Myocyte (in vitro differentiated cells): ENCODE measurements at places on chromosomes 7 and 10.
A peak's percentile ranks its signal among the peaks of the same experiment; 100 is the strongest.

- no peak for DNase-seq
These were observed 202.0 kb downstream of the CUX1 start for GRCh38 chr7:102019461-102019860.

DNA sequence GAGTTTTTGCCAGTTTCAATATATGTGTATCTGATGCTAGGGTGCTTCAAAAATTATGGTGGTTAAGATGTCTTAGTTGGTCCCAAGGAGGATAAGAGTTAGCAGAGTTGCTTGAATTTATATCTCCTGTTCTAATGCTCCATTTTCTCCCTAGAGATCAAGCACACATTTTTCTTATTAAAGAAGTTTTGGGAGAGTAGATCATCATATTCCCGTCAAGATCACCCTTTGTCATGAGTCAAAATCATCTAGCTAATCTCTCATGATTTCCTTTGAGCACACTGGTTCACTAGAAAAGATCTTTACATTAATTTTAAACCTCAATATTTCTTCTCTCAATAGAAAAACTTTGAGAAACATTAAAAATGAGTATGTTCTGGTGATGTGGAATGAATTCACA is 429.9 kb upstream of the SEMA3A start:
- no peak for DNase-seq

GRCh38 chr7:4769761-4770160 is 5.7 kb upstream of the AP5Z1 start:
- no peak for DNase-seq

- DNase-seq: no peak
These were observed 14.1 kb upstream of the MYH16 start for GRCh38 chr7:99258501-99258900.

GRCh38 chr10:2145926-2146478 is 408.7 kb upstream of the ADARB2 start:
- DNase-seq: peak; percentile 3

DNA sequence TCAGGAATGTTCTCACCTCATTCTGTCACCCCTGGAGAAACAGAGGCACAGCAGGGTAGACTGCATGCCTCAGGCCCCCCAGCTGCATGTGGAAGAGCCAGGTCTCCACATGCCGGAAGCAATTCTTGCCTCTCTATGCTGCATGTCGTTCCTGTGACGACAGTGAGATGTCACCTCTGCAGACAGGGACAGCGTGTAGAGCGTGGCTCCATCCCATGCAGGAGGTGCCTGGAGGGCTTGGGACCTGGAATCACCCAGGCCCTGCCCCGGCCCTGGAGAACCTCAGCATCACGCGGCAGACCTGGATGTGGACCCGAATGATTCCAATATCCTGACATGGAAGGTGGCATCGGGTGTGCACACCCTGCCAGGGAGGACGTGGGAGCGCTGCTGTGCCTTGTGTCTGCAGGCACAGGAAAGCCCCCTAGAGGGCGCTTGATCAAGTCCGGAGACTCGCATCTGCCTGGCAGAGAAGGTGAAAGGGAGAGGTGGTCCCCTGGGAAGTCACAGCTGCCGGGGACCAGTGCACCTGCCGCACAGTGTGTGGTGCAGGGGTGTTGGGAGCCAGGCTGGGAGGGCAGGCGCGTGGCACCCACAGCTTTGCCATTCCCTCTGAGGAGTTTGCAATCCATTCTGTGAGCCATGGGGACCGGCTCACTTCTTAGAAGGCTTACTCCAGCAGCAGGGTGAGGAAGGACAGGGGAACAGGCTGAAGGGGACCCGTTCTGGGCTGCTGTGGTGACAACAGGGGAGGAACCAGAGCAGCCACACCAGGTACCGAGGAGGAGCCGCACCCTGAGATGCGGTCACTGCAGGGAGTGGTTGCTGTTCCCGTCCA is 45.3 kb upstream of the EN2 start:
- DNase-seq: peak; percentile 52

- DNase-seq: no peak
These were observed 72.8 kb downstream of the PRKCQ start for GRCh38 chr10:6507311-6507710.

GRCh38 chr7:285731-286130 is 4.2 kb upstream of the FOXL3 start:
- no peak for DNase-seq

DNA sequence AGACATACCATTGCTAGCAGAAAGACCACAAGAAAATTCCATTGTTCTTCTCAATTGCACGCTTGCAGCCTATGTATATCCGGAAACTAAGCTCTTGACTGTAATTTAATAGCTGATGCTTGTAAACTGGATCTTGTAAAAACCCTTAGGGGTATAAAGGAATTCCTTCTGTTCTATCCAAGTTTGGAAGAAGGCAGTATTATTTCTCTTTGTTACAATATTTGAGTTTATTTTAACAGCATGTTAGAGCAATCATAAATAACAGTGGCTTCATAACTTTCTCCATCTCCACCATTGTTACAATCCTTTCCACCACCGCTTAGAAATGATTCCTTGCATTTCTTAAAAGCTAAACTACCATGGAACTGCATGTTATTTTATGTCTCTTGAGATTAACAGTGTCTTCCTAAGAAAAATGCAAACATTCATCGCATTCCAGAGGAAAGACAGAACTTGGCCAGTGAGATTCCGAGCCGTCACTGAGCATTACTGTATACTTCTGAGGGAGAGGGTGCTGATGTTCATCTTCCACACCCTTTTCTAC is 92.5 kb downstream of the TRIL start:
- DNase-seq: peak; percentile 16

- no peak for DNase-seq
These were observed 7.3 kb downstream of the ICA1 start for GRCh38 chr7:8254667-8255066.

DNA sequence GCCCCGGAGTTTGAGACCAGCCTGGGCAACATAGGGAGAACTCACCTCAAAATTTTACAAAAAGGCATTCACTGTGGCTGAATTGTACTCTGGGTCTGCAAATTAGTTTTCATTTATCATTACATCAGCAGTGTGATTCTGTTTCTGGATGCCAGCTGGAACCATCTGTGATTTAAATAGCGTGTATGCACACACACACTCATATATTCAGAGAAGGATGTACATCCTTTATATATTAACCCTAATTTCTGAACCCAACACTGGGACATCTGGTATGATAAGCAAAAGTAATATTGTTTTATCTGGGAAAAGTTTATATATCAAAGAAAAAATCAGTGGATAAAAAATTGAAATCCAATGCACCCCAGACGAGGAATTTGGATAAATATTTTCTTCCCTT is 33.8 kb upstream of the LYZL1 start:
- DNase-seq: no peak

DNA sequence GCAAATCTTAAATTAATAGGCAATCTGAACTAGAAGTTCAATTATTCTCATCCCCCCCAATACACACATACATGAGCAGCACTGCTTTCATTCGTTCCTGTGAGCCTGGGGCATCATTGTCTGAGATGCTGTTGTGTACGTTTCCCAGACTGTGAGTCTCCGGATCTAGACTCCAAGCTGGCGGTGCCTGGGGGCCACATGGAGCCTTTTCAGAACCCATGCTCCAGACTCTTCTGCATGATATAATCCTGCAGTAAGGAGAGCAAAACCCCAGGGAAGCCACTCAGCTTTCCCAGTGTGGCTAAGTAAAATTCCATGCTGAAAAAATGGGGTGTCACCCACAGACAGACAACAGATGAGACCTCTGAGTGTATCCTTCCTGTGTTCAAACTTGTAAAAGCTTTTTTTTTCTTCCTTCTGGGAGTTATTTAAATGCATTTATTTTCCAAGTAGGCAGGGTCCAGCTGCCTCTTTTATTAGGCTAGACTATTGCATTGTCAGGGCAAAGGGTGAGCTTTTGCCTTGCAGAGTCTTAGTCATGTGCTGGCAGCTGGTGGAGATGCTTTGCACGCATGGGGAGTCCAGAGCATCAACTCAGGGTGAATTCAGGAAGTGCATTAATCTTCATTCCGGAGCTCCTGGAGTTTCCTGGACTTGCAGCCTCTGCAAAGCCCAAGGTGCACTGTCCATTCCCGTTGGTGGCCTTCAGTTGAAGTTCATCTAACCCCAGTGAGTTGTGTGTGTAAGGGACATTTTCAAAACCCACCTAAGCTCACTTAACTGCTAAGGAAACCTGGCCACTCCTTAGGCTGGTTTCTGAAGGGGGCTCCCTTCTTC is 185.7 kb upstream of the ADO start:
- DNase-seq: peak; percentile 90

DNA sequence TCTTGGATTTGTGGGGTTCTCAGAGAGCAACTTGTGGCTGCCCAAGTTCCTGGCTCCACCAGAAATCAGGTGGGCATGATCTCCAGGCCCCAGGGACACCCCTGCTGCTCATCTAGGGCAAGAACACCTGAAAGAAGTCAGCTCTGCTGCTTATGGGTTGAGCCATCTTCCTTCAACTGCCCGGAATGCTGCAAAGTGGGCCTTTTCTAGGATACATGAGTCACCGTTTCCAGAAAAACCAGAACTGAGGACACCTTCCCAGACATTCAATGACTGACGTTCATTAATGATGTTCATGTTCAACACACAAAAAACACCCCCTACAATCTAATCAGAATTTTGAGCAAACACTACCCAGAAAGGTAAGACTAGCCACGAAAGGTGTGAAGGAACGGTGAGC is 98.0 kb downstream of the MAD1L1 start:
- no peak for DNase-seq

- no peak for DNase-seq
These were observed 745.0 kb upstream of the AUTS2 start for GRCh38 chr7:68853254-68853653.

DNA sequence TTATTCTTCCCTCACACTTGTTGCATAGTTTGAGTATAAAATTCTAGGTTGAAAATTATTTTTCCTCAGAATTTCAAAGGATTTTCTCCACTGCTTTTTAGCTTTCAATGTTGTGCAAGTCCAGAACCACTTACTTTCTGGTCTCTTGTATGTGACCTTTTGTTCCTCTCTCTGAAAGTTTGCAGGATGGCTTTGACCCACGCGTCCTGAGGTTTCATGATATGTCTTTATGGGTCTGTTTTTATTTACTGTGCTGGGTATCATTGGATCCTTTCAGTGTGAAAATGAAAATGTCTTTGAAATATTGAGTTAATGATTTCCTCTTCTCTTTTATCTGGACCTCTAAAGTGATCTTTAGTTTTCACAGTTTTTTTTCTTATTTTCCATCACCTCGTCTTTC is 38.5 kb downstream of the C1GALT1 start:
- DNase-seq: no peak

- DNase-seq: no peak
These were observed 81.2 kb downstream of the BMPR1A start for GRCh38 chr10:86837663-86838062.

- no peak for DNase-seq
These were observed 8.9 kb downstream of the LCOR start for GRCh38 chr10:96840841-96841518.

DNA sequence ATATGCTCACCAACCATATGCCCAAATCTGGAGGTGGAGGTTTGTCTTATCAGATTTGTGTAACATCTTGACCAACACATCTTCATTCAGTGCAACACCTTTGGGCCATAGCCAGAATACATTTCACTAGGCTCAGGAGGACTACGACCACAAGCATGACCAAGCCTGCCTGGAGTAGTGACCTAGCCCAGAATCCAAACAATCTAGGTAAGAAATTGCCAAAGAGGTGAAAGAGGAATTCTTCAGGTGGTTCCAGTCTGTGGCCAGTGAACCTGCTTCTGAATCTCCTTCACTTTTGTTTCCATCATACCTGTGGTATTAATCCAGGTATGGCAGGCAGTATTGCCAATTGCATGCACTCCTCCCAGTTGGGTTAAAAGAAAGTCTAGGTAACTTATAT is 112.8 kb upstream of the RAB18 start:
- DNase-seq: no peak

GRCh38 chr7:14836006-14836405 is 66.5 kb downstream of the DGKB start:
- DNase-seq: peak; percentile 21

GRCh38 chr7:2037301-2037807 is 195.4 kb downstream of the MAD1L1 start:
- no peak for DNase-seq

DNA sequence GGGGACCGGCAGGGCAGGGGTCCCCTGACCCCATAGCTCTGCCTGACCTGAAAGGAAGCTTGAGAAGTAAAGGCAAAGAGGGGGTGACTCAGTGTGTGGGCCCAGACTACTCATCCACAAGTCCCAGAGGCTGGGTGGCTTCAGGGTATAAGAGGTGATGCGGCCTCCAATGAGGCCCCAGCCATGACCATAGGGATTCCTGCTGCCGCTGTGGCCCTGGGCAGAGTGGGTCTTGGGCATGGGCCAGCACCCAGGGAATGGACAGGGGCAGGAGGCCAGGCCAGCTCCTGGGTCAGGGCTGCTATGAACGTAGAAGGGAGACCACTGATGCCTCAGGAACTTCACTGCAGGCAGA is 64.4 kb upstream of the EBF3 start:
- DNase-seq: peak; percentile 29

GRCh38 chr10:129614341-129614740 is 147.3 kb downstream of the MGMT start:
- no peak for DNase-seq

GRCh38 chr7:142581341-142581740 is 167.9 kb upstream of the PRSS1 start:
- peak; percentile 17 for DNase-seq

GRCh38 chr7:95396136-95397032 is at the start of gene PON3:
Gene PON3 (minus strand): TSS chr7:95396375. CDS start chr7:95396350, 25 bp downstream.
- DNase-seq: no peak

DNA sequence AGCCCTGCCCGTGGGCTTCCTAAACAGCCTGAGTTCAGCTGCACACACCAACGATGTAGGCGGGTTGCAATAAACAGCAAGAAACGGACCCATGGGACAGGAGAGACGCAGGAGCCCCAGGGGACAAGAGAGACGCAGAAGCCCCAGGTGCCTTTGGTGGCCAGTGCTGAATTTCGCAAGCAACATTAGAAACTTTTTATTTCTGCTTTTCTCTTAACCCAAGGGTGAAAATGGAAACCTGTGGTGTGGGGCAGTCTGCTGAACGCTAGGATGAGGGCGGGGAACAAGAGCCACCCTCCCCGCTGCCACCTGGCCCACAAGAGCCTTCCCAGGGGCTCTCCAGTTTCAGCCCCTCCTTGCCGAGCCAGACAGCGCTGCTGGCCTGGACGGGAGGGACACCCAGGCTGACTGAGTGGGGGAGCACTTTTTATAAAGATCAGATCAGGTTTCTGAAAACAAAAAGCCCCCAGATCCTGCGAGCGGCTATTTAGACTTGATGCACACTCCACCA is 20.0 kb upstream of the GPR146 start:
- no peak for DNase-seq

GRCh38 chr10:23368816-23369640 is 24.4 kb upstream of the C10orf67 start:
- DNase-seq: peak; percentile 72

- DNase-seq: no peak
These were observed 16.0 kb downstream of the SLC25A13 start for GRCh38 chr7:96305915-96306314.
